ENCODE measurements at places on chromosomes 3 and 15.

DNA sequence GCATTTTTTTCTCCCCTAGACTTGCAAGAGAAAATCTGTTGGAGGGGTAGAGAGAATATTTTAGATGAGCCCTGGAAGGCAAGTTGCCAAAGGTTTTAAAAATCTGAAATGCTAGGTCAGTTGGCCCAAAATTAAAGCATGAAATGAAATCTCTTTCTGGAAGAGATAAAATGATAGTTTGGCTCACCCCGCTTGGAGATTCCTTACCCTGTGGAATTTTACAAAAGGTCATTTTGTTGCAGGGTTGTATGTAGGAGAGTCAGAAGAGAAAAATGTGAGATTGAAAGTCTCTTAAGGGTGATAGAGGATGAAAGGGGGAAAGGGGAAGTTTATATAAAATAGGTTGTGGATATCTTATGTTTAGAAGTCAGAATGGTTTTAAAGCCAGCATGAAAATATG, 277.8 kb downstream of the CD47 start:
- DNase-seq: no peak

DNA sequence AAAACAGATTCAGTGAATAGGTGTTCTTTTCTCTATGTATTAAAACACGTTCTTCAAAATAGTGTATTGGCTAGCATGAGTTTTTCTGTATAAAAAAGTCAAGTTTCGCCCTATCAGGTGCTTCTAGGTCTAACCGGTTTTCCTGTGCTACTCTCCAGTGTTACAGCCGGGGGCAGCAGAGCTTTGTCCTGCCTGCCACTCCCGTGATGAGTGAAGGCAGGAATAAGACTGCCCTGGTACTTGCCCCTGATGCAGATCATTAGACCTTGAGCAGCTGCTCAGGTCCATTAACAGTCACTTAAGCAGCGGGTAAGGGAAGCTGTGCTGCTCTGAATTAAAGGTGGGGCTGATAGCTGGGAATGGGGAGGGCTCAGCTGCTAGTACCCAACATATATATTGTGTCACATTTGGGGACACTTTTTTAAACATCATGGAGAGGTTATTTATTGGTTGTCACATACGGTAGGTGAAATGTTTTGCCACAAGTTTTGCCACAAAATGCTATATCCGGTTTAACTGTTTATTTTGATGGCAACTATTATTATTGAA, 1.3 kb upstream of the UNC13C start:
- DNase-seq: no peak

DNA sequence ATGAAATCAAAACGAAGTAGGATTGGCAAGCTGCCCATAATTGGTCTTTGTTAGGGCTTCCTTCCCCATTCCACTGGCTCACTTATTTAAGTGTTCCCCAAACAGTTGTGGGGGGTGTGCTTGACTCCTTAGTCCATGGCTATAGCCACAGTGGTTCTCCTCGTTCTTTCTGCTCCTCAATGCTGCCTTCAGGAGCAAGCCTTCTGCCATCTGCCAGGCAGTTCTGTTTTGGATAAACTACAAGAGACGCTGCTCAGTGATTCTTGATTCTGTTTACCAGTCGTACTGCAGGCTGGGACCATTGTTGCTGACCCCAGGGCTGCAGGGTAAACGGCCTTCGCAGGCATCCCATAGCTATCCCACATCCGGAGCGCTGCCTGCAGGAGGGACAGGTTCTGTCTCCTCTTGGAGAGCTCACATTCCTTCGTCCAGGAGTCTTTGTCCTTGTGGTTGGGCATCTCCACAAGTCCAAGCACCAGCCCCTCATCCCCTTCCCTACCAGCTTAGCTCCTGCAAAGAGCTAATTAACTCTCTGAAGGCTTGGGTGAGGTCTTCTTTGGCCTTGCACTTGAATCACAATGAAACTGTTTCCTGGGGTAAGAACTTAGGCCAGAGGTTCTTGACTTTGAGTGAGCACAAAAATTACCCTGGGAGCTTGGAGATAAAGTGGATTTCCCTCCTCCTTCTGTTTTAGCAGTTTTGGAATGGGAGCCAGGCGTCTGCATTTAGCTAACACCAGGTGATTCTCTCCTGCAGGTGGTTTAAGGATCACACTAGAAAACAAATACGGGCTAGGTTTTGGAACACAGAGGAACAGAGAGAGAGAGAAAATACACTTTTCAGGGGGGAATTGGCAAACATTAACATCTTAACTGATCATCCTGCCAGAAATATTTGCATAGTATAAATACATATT, 114.9 kb downstream of the SV2B start:
- DNase-seq: peak; percentile 7

DNA sequence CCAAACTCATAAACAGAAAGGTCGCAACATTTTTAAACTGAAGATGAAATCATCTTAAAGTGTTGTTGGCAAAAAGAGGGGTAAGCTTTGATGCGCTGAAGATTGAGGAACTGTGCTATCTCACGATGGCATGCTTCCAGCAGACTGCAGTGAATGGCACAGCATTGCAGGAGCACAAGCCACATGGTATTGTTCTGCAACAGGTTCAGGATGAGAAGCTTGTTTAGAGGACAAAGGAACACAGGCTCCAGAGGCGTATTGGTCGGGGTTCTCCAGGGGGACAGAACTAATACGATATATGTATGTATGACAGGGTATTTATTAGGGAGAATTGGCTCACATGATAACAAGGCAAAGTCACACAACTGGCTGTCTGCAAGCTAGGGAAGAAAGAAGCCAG, 13.8 kb upstream of the PLD1 start:
- no peak for DNase-seq

GRCh38 chr3:159664006-159664405, 324.6 kb upstream of the IL12A start:
- DNase-seq: no peak

- no peak for DNase-seq
Measured at GRCh38 chr3:147423798-147424580, 14.8 kb downstream of the ZIC1 start.

- DNase-seq: no peak
Measured at GRCh38 chr3:42491881-42492507, 10.4 kb upstream of the VIPR1 start.
